ENCODE measurements at places on chromosomes 4 and X. TPM values are rescaled to one million over a fixed set of nuclear protein-coding genes. Genes with fewer than 3 reads are reported as not detected.
A peak's percentile ranks its signal among the peaks of the same experiment; 100 is the strongest.

- DNase-seq: peak; percentile 75
- no peak overlapping the region for H3K4me3 ChIP-seq
- no peak overlapping the region for H3K27ac ChIP-seq
- H3K27me3 ChIP-seq: no peaks in the 10 kb centered on the region
- H3K36me3 ChIP-seq: no peaks in the 10 kb centered on the region
- peaks cover 11% of the 10 kb centered on the region for H3K4me1 ChIP-seq
Measured at GRCh38 chr4:6749340-6750171, 33.0 kb upstream of the KIAA0232 start.

HPGDS gene
- 1.0 TPM for polyA plus RNA-seq

GRCh38 chr4:5033281-5033841 is 14.1 kb upstream of the CYTL1 start:
- no peak overlapping the region for H3K4me3 ChIP-seq
- peaks cover 25% of the 10 kb centered on the region for H3K4me1 ChIP-seq
- no peaks in the 10 kb centered on the region for H3K27me3 ChIP-seq
- peak overlapping the region; percentile 16 for H3K27ac ChIP-seq
- DNase-seq: no peak
- no peaks in the 10 kb centered on the region for H3K36me3 ChIP-seq

- no peaks in the 10 kb centered on the region for H3K4me1 ChIP-seq
- H3K27ac ChIP-seq: no peak overlapping the region
- no peak for DNase-seq
- H3K36me3 ChIP-seq: no peaks in the 10 kb centered on the region
Measured at GRCh38 chr4:84171871-84172270, 327.2 kb downstream of the NKX6-1 start.
